ENCODE measurements at places on chromosomes 13 and 19.

GRCh38 chr13:110801044-110801443, 87.5 kb downstream of the ING1 start:
- no peak for DNase-seq

- DNase-seq: peak; percentile 65
Observed at GRCh38 chr19:11673608-11674041, 65.1 kb downstream of the ZNF823 start.

DNA sequence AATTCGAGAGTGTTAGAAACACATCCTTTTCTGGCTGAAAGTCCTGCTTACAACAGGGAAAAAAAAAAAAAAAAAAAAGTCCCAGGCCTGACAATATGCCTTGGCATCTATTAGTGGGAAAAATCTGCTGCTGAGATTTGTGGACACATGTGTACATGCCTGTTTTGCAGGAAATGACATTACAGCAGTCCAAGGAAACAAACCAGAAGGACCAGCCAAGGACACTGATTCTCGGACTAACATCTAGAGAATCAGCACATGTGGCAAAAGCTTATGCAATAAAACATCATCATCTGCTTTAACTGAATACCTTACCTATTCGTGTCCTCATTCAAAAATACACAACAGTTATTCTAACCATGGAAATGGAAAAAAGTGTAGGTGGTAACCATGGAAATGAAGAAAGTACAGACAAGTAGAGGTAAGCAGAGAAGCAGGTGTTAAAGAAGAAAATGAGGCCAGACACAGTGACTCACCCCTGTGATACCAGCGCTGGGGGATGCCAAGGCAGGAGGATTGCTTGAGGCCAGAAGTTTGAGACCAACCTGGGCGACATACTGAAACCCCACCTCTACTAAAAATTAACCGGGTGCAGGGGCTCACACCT, 9.4 kb upstream of the DPY19L3 start:
- DNase-seq: no peak

- no peak for DNase-seq
Observed at GRCh38 chr13:29543230-29544215, 52.0 kb downstream of the SLC7A1 start.

DNA sequence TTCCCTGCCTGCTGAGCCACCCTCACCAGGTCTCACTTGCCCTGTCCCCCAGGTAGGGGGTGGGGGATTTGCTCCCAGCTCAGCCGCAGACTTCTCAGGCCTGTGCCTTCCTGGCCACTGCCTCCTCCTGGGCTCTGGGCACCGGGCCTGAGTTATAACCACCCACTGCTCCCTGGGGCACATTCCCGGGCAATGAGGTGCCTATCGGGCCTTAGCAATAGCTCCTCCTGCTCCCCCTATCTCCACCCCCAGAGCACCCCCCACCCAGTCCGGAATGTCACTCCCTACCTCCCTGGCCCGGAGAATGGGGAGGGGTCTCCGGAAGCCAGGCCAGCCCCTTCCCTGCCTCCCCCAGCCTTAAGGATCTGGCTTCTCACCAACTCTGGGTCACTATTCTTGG, at the start of gene KLK5:
Gene KLK5 (minus strand): TSS at position 129 of the 400 bp plus-strand sequence. CDS start 381 bp downstream, outside the sequence.
- DNase-seq: no peak

- no peak for DNase-seq
Observed at GRCh38 chr19:17721821-17722220, 2.5 kb downstream of the MAP1S start.

- DNase-seq: no peak
Observed at GRCh38 chr13:41614671-41615527, 157.5 kb downstream of the RGCC start.

DNA sequence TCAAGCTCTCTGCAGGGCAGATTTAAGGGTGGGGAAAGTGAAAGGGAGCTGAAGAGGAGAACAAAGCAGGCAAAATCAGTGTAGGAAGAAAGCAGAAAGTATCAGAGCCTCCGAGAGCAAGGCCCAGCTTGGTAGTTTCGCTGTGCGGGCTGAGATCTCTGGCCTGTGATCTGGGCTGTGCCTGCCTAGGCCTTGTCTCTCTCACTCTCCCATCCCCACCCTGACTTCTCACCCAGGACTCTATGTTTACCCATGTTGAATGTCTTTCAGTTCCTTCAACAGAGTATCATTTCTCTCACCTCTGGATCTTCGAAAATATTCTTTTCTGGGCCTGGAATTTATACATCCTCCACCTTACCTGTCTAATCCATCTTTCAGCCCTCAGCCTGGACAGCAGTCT, 391.3 kb downstream of the FOXO1 start:
- no peak for DNase-seq

GRCh38 chr13:36819739-36820090, 693 bp downstream of the RFXAP start:
- DNase-seq: no peak

DNA sequence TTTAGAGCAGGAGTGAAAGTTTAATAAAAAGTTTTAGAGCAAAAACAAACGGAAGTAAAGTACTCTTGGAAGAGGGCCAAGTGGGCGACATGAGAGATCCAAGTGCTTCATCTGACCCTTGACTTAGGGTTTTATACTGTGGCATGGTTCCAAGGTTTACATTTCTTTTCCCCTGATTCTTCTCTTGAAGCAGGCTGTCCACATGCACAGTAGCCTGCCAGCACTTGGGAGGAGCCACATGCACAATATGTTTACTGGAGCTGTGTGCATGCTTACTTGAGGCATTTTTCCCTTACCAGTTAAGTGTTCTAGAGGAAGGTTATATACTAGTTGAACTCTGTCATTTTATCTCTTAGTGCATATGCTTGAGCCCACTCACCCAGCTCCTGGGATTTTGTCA, 295.6 kb downstream of the TBC1D4 start:
- peak; percentile 41 for DNase-seq
